ENCODE measurements at places on chromosomes 12 and 14. TPM values are rescaled to one million over a fixed set of nuclear protein-coding genes. Genes with fewer than 3 reads are reported as not detected.

DNA sequence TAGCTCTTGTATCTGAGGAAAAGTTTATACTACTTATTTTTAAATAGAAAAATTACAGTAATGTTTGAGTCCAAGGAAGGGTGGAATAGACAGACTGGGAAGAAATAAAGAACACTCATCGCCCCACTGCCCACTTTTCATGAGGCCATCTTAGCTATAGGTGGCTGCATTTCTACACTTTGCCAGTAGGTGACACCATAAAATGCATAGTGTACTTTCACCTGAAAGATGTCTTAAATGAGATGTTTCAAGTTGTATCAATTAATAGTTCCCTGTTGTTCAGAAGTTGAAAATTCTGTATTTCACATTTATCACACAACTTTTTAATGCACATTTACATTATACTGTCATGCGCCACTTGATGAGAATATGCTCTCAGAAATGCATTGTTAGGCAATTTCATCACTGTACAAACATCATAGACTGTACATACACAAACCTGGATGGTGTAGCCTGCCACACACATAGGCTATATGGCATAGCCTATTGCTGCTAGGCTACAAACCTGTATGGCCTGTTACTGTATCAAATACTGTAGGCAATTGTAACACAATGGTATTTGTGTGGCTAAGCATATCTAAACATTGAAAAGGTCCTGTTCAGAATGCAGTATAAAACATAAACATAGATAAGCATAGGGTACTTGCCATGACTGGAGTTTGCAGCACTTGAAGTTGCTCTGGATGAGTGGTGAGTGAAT is 27.6 kb downstream of the PMCH start:
- no peak overlapping the region for H3K4me3 ChIP-seq
- no peak overlapping the region for H3K27ac ChIP-seq
- H3K27me3 ChIP-seq = no peaks in the 10 kb centered on the region
- no peaks in the 10 kb centered on the region for H3K4me1 ChIP-seq
- no peak for DNase-seq

NINJ2 gene
- 8.6 TPM for total RNA-seq

ACOT2 gene
- total RNA-seq = 95.0 TPM

GRCh38 chr12:63029676-63030075 is 94.7 kb upstream of the PPM1H start:
- H3K4me3 ChIP-seq = no peak overlapping the region
- H3K4me1 ChIP-seq = no peaks in the 10 kb centered on the region
- no peaks in the 10 kb centered on the region for H3K36me3 ChIP-seq
- no peaks in the 10 kb centered on the region for H3K27me3 ChIP-seq

Data from tibial nerve (tissue), 4 donors.